Choroid plexus epithelial cell (primary cell): ENCODE measurements at places on chromosomes 3 and 15.

GRCh38 chr15:100192097-100193080, 149.4 kb downstream of the ADAMTS17 start:
- DNase-seq: no peak

DNA sequence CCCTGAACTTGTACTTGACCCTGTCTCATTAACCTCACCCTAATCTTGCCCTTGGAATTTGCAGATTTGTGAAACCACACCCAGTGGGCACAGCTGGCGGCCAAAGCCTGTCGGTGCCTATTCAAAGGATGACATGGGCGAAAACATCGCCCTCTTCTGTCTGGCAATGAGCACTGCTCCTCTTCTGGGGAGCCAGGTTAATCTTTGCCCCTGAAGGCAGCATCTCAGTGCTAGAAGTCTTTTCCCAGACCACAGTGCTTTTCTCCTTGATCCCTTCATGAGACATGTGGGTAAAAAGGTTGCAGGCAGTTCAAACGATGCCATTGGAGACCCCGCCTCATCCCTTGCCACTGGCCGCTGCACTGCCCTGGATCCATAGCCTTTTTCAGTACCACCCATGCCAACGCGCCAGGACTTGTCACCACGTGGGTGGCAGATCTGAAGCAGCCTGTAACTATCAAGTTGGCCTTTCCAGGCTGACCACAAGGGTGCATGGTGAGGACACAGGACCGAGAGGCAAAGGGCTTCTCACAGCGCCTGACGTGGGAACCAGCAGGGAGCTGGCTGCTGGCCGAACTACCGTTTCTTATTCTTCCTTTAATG, 6.5 kb upstream of the DNASE1L3 start:
- peak; percentile 94 for DNase-seq

GRCh38 chr3:179016979-179017670, 54.5 kb downstream of the ZMAT3 start:
- DNase-seq: no peak

DNA sequence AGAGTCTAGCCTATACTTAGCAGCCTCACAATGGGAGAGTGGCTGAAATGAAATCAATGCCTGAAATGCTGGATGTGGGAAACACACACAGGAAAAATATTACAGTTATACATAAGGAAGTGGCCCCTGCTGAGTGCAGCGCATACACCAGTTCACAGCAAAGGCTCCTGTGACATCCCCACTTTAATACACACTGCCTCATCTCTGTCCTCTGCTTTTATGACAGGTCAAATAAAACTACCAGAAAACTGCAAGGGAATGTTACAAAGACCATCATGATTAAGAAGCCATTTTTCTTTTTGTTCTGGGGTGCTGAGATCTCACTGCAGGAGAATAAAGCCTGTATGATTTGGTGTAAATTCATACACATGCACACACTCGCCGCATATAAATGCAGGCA, 214.3 kb downstream of the ARRDC4 start:
- DNase-seq: no peak

GRCh38 chr3:62898530-62899496, 23.6 kb upstream of the CADPS start:
- no peak for DNase-seq

- DNase-seq: no peak
Measured at GRCh38 chr3:45994419-45995235, 997 bp downstream of the FYCO1 start.

- DNase-seq: no peak
Measured at GRCh38 chr3:30513374-30514152, 92.8 kb upstream of the TGFBR2 start.

- no peak for DNase-seq
Measured at GRCh38 chr3:175007306-175007705, 148.2 kb downstream of the NAALADL2 start.
